Muscle of arm (tissue), 14 donors: ENCODE measurements at places on chromosomes 13 and 19. TPM values are rescaled to one million over a fixed set of nuclear protein-coding genes. Genes with fewer than 3 reads are reported as not detected.

DNA sequence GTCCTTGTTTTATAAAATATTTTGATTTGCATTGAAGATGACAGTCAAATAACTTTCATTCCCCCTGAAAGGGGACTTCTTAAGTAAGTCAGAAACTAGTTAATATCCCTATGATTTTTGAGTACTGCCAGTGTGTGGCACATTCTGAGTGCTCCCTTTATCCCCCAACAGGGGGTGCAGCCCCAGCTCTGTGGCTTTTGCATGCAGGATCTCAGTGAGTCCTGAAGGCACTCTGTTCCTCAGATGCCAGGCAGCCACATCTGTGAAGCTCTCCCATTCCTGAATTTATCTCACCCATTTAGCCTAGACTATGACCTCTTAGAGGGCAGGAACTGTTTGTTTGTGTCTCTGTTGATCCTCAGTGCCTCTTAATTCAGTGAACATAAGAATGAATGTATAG is 123.1 kb downstream of the CDK8 start:
- DNase-seq: no peak

GRCh38 chr19:43726736-43727592 is 11.1 kb downstream of the IRGC start:
- DNase-seq: no peak

DNA sequence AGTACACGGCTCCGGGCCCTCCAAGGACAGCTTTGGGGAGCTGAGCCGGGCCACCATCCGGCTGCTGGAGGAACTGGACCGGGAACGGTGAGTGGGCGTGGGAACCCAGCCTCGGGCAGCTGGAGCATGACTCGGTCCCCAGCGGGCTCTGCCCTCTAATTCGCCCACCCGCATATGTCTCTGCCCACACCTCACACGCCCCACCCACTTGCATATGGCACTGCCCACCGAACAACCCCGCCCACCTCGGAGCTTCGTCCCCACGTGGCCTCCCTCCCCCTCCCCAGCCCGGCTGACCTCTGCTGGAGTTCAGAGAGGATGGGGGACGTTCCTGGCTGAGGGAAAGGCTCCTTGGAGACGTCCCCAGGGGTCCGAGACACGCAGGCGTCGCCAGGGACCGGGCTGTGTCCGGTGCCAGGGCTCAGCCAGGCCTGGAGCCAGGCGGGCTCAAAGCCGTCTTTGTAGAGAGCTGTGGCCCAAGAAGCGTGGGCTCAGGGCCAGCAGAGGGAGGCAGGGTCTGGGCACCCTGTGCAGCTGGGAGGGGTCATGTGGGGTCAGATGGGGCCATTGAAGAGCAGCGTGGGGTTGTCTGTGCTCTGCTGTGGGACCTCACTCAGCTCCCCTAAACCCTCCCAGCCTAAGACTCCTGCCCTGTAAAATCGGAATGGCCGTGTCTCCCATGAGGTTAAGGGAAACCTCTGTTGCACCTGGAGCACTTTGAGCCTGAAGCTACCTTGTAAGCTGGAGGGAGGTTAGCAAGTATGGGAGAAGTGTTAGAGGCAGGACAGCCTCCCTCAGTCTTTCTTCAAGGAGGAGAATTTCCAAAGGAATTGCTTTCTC is 3.8 kb downstream of the APC2 start:
- DNase-seq: no peak

DNA sequence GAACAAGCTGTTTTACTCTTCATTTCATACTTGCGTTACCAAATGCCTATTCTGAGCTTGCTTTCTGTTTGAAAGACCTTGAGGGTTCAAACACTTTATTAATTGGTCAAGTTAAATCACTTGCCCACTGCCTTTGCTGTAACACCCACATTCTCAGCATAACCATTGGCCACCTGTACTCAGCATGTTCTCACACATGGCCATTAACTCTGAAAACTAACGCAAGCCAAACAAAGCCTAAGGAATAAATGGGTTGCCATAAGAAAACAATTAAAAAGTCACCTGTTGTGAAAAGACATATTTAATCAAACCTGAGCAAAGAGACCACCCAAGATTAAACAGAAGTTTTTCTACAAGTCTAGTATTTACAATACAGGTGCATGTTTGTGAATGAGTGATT is 517.2 kb upstream of the SPRY2 start:
- no peak for DNase-seq

- no peak for DNase-seq
Measured at GRCh38 chr13:37833411-37833810, 36.2 kb downstream of the TRPC4 start.

DNA sequence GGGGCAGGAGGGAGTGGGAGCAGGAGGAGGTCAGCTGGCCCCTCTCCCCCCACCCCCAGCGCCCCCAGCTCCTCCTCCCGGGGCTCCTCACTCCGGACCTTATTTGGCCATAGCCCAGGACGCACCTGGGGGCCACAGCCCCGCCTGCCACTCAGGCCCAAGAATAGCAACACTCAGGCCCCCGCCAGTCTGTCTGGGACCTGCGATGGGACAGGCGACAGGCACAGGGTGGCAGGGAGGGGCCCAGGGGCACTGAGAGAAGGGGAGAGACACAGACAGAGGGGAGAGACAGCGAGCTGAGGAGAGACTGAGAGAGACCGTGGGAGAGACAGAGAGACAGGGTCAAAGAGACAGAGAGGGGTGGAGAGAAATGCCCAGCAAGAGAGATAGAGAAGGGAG is 10.2 kb downstream of the JOSD2 start:
- DNase-seq: no peak

GRCh38 chr13:112831196-112831595 is 137.8 kb upstream of the MCF2L start:
- DNase-seq: no peak

GRCh38 chr13:37615276-37615675 is 16.7 kb upstream of the POSTN start:
- no peak for DNase-seq

DNA sequence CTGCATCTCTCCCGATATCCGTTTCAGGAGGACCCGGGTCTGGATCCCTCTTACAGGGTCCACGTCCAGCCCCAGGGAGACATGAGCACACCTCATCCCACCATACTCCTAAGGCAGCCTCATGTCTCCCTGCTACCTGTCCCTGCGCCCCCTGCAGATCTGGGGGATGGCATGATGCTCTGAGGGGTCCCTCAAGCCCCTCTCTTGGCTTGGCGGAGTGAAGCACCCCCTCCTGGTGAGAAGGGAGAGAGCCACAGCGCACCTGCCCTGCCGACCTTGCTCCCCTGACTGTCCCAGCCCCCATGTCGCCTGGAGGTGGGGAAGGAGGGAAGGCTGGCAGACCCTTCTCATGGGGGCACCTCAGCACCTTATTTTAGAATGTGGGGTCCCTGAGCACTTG is 21.5 kb upstream of the ARHGEF7 start:
- no peak for DNase-seq

Gene TNFRSF19
- 22.0 TPM for polyA plus RNA-seq

Gene CLDND2
- polyA plus RNA-seq: 0.53 TPM

Gene KLK13
- 0.48 TPM for polyA plus RNA-seq

Gene SRRM5
- polyA plus RNA-seq: 0.50 TPM
